Central memory CD4-positive, alpha-beta T cell (primary cell): ENCODE measurements at places on chromosomes 5 and 9.

GRCh38 chr9:74848153-74848525 is 39.6 kb downstream of the TRPM6 start:
- DNase-seq: no peak

- no peak for DNase-seq
Measured at GRCh38 chr5:158032246-158032645, 173.3 kb upstream of the CLINT1 start.

- no peak for DNase-seq
Measured at GRCh38 chr5:73759771-73760170, 133.8 kb downstream of the ARHGEF28 start.

GRCh38 chr9:37407468-37407867 is 15.0 kb upstream of the GRHPR start:
- no peak for DNase-seq

DNA sequence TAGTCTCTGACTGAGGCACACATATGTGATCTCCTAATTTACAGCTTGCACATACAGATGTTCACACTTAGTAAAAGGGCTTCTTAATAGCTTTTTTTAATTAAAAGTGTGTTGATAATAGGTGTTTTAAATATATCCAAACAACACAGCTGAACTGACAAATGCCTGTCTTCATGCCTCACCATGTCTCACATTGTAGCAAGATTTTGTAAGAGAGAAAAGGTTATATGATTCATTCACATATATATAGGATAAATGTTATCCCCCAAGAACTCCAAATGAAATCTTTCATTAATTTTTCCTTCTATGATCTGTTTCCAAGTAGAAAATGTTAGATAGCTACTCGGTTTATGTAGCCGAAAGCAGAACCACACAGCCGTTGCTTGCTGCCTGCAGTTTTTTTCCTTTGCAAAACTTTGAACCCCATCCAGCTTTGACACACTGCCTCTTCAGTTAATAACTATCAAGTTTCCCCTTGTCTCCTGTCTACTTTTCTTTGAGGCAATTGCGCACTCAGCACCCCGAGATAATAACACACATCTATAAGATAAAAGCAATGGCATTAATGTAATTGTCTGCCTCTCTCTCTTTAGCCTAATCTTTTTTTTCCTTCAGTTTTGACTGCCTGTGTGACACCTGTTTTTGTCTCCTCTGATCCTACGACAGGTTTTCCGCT is 299.2 kb downstream of the BNC2 start:
- no peak for DNase-seq

DNA sequence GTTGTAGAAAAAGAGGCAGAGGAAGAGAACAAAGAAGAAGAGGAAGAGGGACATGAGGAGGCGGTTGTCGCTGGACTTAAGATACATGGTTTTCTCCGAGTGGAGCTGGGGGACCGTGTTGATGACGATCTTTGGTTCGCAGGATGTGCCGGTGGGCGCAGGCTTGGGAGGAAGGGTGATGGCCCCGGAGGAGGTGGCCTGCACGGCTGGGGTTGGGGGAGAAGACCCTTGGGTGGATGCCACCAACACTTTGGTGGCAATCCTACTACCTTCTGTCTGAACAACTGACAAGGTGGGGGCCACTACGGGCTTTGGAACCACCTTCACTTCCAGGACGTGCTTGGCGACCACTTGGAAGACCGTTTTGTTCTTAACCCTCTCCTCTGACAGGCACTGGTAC is 60.7 kb downstream of the SECISBP2 start:
- DNase-seq: no peak
